Fibroblast of skin of abdomen (primary cell): ENCODE measurements at places on chromosomes 3 and 15.

- no peak for DNase-seq
These were observed 11.5 kb downstream of the SEMA7A start for GRCh38 chr15:74422265-74422651.

DNA sequence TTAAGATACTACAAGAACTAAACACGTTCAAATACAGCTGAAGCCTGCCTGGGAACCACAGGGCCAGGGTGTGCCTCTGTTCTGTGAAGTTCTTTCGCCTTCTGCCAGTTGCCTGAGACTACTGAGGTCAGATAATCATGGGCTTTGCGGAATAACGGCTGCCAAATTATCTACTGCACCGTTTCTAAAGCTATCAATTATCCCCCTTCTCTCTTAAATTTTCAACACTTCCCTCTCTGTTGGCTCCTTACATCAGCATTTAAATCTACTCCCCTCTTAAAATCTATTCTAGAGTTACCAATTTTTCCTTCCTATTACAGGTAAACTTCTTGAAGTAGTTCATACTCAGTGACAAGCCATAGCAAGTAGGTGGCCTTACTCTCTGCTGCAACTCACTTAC, 6.2 kb upstream of the NEO1 start:
- DNase-seq = no peak

GRCh38 chr15:81887912-81888311, 157.9 kb downstream of the MEX3B start:
- DNase-seq = peak; percentile 88

- peak; percentile 27 for DNase-seq
These were observed 61.0 kb upstream of the DAZL start for GRCh38 chr3:16666206-16666605.

GRCh38 chr15:64464276-64465005, 4.1 kb downstream of the ZNF609 start:
- peak; percentile 23 for DNase-seq

DNA sequence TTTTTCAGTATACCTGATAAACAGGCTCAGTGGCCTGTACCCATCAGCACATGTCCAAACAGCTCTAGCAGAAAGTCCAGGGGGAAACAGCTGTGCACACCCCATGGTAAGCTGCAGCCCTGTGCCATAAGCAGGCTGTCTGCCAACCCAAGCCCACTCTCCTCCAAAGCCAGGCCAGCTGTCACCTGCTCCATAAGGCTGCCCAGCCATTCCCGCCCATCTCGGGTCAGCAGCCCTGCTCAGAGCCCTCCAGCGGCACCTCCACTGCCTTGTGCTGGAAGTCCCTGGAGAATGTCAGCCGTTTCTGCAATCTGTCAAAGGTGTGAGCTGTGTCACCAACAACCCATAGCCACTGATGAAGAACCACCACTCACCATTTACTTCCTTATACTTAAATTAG, 82.0 kb downstream of the NTRK3 start:
- DNase-seq = no peak

- peak; percentile 37 for DNase-seq
These were observed 52.6 kb downstream of the NSUN3 start for GRCh38 chr3:94115482-94115881.

- DNase-seq = no peak
These were observed 118.4 kb upstream of the TP63 start for GRCh38 chr3:189512821-189513220.

DNA sequence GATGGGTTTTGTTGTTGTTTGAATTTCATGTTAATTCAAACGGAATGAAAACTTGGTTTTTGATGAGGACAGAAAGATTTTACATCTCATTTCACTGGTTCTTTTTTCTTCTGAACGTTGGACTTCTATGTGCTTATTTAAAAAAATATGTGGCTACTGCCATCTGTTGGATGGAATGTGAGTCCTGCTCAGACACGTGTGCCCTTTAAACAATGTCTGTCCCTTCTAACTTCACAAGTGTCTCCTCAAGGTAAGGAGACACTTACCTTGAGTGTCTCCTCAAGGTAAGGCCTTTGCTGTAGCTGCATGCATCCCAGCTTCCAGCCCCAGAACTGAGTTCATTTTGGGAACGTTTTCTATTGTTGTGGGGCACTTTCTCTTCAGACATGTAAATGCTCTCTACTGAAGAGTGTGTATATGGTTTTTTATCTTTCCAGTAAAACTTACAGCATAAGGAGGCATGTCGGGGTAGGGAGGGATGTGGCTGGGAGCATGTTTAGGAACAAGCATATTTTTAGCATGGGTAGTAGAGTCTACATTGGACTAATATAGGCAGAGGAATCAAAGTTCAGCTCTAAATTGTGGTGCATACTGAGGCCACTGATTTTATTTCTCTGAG, 63.1 kb upstream of the UBE3A start:
- DNase-seq = peak; percentile 31

GRCh38 chr3:88003115-88003755, 55.6 kb downstream of the CGGBP1 start:
- DNase-seq = peak; percentile 39

DNA sequence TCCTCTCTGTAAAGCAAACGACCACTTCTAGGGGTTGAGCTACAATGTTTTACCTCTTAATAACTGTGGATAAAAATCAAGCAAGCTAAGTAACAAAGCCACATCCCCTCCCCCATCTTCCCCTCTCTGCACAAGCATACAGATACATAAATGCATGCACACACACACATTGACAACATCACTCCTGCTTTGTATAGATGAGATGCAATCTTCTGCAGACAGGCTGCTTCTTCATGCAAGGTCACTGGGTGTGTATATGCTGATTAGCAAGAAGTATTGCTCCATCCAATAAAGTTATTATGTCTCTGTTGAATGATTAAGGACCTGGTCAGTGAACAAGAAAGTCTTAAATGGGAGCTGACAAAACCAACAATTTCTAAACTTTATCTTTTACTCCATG, 8.8 kb upstream of the ATP11B start:
- DNase-seq = no peak

DNA sequence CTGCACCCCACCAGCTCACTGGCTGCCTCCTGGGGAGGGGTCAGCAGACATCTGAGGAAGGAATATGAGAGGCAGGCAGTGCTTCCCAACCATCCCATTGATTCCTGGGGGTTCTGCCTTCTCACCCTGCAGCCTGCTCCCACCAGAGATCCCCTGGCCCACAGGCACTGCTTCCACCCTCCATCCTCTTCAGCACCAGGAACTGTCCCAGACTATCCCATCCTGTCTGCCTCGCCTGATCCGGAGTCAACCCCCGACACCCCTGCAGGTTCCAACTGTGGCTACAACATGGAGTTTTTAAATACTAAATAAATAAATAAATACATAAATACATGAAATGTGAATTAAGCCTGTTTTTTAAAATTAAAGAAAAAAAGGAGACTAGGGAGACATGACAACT, 43.6 kb downstream of the CACNA2D2 start:
- no peak for DNase-seq

DNA sequence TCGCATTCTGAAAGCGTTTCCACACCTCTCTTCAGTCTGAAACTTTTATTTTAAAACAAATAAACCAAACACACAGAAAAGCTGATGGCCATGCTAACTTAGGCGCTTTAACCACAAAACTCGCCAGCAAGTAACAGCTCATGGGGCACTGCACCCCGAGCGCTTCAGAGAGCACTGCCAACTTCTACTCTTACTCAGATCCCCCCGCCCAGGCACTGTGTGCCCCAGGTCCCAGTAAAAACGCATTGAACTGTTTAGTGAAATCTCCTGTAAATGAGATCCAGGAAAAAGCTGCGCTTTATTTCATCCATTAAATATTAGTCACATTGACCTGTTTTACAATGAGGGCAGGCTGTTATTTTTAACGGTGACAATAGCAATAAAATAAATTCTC, 99.7 kb downstream of the LRIG1 start:
- DNase-seq = no peak

- no peak for DNase-seq
These were observed 71.0 kb downstream of the B3GNT5 start for GRCh38 chr3:183324083-183324482.

GRCh38 chr15:39578851-39579486, 1.9 kb upstream of the THBS1 start:
- peak; percentile 52 for DNase-seq

DNA sequence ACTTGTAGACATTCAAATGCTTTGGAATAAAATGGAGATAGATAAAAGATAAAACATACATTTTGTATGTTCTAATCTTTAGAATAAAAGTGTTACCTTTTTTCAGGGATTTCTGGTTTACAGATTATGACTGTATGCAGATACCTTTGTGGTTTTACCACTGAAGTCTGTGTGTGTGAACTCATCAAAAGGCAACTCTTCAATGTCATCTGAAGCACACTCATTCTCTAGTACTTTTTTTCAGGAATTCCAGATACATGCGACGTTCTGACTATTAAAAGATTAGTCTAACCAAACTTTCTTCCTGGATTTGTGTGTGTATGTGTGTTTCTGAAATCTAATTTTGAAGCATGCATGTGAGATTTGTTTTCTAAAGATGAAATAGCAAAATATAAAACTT, 188.6 kb downstream of the NLGN1 start:
- DNase-seq = peak; percentile 24

DNA sequence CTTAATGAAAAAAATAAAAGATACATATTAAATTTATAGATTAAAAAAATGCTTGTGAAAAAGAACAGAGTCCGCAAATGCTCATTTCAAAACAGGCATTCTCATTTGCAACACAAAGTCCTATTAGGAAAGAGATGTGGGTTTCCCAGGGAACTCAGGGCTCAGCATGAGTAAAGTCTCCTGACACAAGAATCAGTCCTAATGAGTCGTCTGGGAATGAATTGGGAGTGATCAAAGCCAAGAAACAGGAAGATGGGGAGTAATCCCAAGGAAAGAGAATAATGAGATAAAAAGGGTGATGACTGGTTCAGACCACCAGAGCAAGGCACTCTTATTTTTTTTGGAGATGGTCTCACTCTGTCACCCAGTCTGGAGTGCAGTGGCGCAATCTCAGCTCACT, 443.7 kb downstream of the NR2F2 start:
- no peak for DNase-seq

DNA sequence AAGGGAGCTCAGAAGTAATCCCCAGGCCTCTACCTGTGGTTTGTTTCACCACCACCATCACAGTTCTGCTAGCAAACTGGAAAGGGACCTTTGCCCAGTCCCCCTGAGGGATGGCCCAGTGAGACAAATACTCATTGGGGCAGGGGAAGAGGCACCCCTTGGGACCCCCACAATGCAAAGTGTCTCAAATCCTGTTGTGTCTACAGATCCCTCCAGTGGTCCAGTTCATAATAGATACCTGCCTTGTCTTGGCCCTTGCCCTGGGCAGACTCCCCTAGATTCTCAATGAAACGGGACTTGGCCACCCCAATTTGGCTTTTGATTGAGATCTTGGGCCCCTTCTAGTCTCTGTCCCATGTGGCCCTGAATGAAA, 43.8 kb upstream of the RAB6B start:
- no peak for DNase-seq

- no peak for DNase-seq
These were observed 181.9 kb downstream of the SV2B start for GRCh38 chr15:91281947-91282346.

- no peak for DNase-seq
These were observed 83.2 kb downstream of the MEIS2 start for GRCh38 chr15:37017031-37017625.

- DNase-seq = peak; percentile 25
These were observed 142.1 kb upstream of the TMCO5A start for GRCh38 chr15:37792351-37792750.

- DNase-seq = no peak
These were observed 19.7 kb downstream of the PLSCR2 start for GRCh38 chr3:146449613-146450012.

DNA sequence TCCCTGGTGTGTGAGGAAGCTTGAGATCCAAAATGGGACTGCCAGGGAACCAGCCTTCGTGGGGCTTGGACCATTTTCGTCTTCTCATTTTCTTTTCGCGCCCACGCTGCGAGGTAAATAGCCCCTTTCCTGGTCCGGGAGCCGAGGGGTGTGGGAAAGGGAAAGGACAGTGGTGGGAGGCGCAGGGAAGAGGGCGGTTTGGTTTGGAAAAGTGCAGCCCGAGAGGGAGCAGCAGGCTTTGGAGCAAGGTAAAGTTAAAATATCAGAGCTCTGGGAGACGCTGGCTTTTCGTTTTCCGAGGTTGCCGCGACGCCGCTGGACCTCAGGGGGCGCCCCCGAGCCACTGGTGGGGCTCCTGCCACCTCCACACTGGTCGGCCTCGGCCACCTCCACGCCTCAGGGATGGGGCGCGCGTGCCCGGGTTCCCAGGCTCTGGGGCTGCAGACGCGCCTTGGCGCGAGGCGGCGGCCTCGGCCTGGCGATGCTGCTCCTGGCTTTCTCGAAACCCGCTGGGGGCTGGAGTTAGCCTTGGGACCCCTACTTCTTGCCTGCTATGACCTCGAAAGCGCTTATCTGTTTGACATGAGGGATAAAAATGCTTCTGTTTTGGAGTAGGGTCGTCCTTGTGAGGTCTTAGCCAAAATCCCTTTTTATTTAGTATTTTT, 3.2 kb downstream of the PTPRG start:
- DNase-seq = peak; percentile 61

- DNase-seq = no peak
These were observed 129.1 kb upstream of the UMPS start for GRCh38 chr3:124601190-124601589.

- DNase-seq = peak; percentile 14
These were observed 33.6 kb downstream of the ADAMTS17 start for GRCh38 chr15:100308213-100308600.

DNA sequence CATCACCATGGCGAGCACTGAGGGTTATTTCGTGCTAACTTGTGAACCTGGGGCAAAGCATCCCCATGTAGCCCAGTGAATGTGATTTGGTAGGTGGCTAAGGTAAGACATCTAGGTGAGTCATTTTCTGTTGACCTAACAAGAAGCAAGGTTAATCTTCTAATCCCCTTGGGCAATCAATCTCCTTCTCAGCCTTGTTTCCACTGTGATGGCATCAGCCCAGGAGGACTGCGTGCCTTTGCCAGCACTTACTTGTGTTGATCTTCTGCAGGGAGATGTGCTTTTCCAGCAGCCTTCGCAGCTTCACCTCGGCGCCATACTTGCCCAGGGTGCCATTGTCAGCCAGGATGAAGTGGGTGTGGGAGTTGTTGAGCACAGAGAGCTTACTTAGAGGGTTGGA, 35.7 kb downstream of the TRPM1 start:
- DNase-seq = no peak

- no peak for DNase-seq
These were observed 1.1 kb downstream of the RAF1 start for GRCh38 chr3:12662593-12663400.

- DNase-seq = peak; percentile 48
These were observed 347.6 kb upstream of the RARB start for GRCh38 chr3:25080461-25080860.

DNA sequence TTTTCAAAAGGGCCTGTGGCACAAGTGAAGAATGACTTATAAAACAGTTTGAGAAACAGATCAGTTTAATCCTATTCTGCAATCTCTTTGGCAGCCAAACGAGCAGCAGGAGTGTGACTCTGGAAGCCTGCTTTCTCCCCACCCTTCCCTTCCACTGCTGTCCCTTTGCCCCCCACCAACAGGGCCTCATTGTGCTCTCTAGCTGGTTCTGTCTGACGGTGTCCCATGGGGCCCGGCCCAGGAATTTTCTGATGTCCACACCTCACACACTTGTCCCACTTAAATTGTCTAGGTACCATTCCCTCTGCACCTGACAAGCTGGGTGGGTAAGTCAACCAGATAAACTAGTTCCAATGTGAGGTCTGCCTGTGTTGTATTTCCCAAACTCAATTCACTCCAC, 16.4 kb downstream of the SLCO2A1 start:
- no peak for DNase-seq
